Progenitor cell of endocrine pancreas (in vitro differentiated cells): ENCODE measurements at places on chromosomes 7 and 10. TPM values are rescaled to one million over a fixed set of nuclear protein-coding genes. Genes with fewer than 3 reads are reported as not detected.

The SERPINE1 gene
- total RNA-seq, result 0.11 and 0.14 TPM in 2 replicates

GRCh38 chr10:118041316-118041715 is 5.4 kb downstream of the RAB11FIP2 start:
- H3K36me3 ChIP-seq, result peaks cover 3% of the 10 kb centered on the region
- DNase-seq, result no peak
- H3K27ac ChIP-seq, result no peak overlapping the region

DNA sequence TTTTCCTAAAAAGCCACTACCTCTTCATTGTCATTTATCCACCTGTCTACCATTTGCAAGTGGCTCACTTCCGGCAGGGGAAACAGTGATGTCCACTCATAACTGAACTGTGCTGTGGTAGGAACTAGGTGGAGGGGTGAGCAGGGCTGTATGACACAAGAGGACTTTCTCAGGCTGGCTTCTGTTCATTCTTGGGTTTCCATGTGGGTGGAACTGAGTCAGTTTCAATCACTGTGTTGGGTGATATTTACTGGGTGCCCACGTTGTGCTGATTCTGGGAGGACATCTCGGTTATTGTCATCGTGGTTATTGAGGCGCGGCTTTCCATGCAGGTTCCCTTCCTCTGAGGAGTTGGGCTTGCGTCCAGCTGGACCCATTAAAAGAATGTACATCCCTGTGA is 38.8 kb downstream of the RAMP3 start:
- no peak overlapping the region for H3K4me3 ChIP-seq
- H3K36me3 ChIP-seq, result no peaks in the 10 kb centered on the region
- peaks cover 18% of the 10 kb centered on the region for H3K27me3 ChIP-seq
- no peaks in the 10 kb centered on the region for H3K4me1 ChIP-seq

DNA sequence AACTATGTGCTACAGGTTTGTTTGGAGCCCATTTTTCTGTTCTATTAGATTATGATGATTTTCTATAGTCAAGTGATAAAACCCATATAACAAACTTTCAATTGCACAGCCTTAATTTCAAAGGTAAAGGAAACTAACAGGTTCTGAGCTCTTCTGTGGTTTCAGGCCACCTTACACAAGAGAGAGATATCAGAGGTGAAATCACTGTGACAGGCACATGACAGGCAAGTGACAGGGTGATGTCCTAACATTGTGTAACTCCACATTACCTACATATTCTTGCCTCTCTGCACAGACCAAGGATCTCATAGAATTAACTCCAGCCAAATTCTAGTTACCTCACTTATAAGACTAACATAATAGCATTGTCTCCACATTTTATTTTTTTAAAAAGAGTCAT is 35.0 kb downstream of the ZNF22 start:
- H3K27ac ChIP-seq, result no peak overlapping the region
- no peak overlapping the region for H3K4me3 ChIP-seq
- H3K27me3 ChIP-seq, result no peaks in the 10 kb centered on the region

DNA sequence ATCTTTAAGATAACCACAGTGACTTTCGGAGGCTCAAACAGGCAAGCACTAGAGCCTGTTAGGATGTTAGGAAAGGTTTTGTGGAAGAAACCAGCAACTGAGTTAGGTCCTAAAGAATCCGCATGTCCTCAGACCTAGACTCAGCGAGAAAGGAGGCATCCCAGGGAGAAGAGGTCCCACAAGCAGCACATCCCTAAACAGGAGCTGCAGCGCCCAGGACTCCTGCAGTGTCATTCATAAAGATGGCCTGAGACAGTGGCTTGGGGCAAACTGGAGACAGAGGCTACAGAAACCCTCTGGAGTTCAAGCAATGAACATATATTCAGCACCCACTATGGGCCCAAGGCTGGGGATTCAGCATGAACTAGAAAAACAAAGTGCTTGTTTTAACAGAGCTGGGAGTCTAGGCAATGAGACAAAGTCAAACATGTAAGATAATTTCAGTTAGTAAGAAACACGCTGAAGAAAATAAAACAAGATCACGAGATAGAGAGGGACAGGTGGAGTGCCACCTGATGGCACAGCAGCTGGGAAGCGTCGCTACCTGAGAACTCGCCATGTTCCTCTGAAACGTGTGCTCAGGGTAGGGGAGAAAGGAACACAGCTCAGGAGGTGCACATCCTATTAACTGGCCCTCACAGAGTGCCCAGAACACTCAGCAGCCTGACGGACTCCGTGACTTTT is 48.1 kb downstream of the PARD3 start:
- peak overlapping the region; percentile 0 for H3K27ac ChIP-seq
- no peaks in the 10 kb centered on the region for H3K27me3 ChIP-seq
- H3K4me3 ChIP-seq, result no peak overlapping the region
- no peak for DNase-seq
- H3K4me1 ChIP-seq, result peaks cover 64% of the 10 kb centered on the region

DNA sequence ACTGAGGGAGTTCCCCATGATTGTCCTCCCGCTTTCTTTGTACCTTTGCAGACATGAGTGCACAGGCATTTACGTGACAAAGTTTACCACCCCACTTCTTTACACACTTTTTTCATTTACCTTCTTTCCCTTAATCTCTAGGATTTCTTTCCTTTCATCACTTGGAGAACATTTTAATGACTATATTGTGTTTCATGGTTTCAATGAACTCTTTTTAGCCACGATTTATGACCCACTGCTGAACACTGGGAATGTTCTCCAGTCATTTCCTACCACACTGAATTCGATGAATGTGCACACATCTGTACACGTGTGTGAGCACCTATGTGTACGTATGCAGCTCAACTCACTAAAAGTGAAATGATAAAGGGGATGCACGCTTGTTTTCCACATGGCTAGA is 371.7 kb upstream of the IGFBP3 start:
- H3K36me3 ChIP-seq, result no peaks in the 10 kb centered on the region
- no peak overlapping the region for H3K4me3 ChIP-seq
- H3K27me3 ChIP-seq, result no peaks in the 10 kb centered on the region
- H3K27ac ChIP-seq, result no peak overlapping the region
- no peak for DNase-seq

GRCh38 chr7:154698726-154699291 is 304.1 kb downstream of the PAXIP1 start:
- DNase-seq, result no peak
- H3K36me3 ChIP-seq, result no peaks in the 10 kb centered on the region
- H3K4me3 ChIP-seq, result no peak overlapping the region
- no peaks in the 10 kb centered on the region for H3K27me3 ChIP-seq
- no peak overlapping the region for H3K27ac ChIP-seq
